ENCODE measurements at places on chromosomes 5 and 9.

DNA sequence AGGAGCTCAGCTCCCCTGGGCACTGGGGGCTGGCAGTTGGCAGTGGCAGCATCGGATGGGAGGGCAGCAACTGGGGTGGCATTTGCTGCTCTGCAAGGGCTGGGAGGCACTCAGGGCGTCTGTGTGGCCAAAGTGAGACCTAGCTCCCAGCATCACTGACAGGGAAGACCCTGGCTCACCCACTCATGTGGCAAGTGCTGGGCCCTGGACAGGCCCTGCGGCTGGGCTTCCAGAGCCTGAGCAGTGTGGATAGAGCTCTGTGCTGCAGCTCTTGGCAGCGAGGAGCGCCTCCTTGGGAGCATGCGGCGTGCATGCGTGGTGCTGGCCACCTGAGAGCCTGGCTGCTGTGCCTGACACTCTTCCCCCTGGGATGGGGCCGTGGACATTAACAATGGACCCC lies 10.2 kb downstream of the CEP72 start:
- no peak for ATAC-seq

GRCh38 chr5:147519380-147519779 lies 9.5 kb upstream of the DPYSL3 start:
- no peak for ATAC-seq

GRCh38 chr5:175591293-175591692 lies 66.6 kb upstream of the HRH2 start:
- ATAC-seq: no peak

DNA sequence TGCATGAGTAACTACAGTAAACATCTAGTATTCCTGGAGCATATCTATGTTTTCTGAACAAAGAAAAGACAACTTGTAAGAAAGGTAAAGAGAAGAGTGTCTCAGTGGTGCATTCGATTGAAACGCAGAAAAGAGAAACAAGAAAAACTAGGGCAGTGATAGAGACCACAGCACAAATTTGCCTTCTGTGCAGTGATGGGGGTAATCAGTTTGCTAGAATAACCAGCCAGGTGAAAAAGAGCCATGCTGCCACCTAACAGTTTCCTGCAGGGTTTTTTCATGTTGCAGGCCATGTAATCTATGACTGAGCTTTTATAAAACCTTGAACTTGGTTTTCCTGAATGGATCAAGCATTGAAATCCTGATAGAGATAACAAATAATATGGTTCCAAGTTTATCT lies 198.4 kb upstream of the MEF2C start:
- no peak for ATAC-seq

DNA sequence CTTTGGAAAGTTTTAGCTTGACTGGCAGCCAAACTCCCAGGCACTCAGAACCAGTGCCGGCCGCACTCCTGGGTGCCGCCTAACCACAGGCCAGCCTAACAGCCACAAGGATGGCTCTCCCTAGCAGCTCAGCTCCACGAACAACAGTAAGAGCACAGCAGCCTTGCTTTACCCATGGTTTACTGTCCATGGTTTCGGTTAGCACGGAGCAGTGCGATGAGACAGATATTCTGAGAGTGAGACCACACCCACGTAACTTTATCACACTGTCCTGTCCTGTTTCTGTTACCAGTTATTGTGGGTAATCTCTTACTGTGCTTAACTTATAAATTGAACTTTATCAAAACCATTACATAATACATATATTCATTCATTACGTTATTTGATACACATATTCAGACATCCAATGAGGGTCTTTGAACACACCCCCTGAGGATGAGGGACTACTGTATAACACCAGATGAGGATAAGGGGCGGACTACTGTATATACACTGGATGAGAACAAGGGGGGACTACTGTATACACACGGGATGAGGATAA lies 12.4 kb downstream of the CLPTM1L start:
- peak; percentile 40 for ATAC-seq

DNA sequence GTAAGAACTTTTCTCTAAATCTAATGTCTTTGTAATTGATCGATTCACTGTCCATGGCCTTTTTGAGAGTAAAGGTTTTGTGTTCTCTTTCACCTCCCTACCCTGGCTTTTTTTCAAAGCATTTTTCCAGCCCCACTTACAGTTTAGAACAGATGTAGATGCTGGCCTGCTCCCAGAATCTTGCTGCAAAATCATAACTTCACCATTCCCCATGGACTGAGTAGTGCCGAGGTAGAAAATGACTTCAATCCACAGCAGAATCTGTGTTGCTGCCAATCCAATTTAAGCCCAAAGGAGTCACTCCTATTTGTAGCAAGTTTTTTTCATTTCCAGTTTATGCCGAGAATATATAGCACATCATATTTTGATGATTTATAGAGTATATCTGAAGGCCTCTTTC lies 46.5 kb upstream of the CEMIP2 start:
- ATAC-seq: no peak

GRCh38 chr5:58012102-58012501 lies 447.8 kb downstream of the PLK2 start:
- no peak for ATAC-seq

DNA sequence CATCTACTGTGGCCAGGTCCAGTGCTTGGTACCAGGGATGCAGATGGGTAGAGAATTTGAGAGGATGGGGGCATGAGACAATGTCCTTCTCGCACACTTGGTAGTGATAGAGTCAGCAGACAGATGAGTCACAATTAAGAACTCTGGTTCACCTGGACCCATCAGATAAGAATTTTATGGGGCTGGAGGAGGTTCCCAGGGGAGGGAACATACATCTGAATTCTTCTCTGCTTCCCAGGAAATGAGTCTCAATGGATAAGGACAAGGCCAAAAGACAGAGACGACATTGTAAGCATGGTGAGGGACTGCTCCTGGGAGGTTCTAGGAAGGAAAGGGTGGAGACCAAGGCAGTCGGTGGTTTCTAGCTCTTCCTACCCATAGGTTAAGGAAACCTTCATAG lies 5.3 kb downstream of the SLC4A9 start:
- ATAC-seq: no peak

GRCh38 chr5:157189223-157189622 lies 8.6 kb downstream of the ITK start:
- no peak for ATAC-seq

- no peak for ATAC-seq
Measured at GRCh38 chr9:89051421-89052025, 60.3 kb downstream of the S1PR3 start.

DNA sequence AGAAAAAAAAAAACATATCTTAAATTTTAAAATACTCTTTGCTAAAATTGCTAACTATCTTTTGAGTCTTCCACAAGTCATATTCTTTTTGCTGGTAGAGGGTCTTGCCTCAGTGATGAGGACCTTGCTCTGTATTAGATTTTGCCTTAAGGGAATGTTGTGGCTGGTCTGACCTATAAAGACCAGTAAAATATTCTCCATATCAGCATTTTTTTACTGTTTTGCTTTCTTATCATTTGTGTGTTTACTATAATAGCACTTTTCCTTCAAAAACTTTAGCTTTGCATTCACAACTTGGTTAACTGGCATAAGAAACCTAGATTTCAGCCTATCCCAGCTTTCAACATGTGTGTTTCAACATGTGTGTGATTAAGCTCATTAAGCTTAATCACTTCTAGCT lies 224.7 kb upstream of the CDH18 start:
- no peak for ATAC-seq
